Mesenteric fat pad (tissue), 1 donor: ENCODE measurements at places on chromosomes 1 and 21. TPM values are rescaled to one million over a fixed set of nuclear protein-coding genes. Genes with fewer than 3 reads are reported as not detected.
A peak's percentile ranks its signal among the peaks of the same experiment; 100 is the strongest.

DNA sequence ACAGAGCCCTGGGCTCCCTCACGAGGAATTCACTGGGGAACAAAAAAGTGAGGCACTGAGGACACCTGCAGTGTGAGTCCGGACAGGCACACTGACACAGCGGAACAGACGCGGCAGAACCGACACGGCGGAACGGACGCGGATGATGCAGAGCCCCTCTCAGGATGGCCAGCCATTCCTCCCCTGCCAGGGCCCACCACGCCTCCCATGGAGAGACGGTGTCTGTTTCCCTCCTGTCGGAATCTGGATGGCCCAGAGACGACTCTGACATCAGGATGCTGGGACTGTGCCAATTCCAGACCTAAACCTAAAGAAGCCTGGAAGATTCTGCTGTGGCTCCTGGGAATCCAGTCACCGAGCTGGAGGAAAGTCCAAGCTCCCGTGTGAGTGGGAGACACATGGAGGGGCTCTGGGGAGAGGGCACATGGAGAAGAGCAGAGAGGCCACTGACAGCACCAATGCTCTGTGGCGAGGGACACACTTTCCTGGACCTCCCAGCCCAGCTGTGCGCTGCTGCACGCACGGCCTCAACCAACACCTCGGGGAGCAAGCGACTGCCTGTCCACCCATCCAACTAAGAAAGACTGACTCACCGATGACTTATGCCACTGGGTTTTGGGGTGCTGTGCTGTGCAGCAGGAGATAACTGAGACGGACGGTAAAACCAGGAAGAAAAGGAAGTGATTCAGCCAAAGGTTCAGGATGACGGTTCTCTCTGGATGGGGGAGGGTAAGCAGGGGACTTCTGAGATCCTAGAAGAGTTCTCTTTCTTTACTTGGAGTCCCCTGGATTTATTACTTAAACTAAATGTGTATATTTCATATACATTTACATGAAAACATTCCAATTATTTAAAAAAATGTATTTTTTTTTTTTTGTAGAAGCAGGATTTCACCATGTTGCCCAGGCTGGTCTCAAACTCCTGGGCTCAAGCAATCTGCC lies 23.3 kb downstream of the ZBTB17 start:
- no peak for DNase-seq

- no peak for DNase-seq
Observed at GRCh38 chr1:185318431-185319138, 1.5 kb upstream of the IVNS1ABP start.

DNA sequence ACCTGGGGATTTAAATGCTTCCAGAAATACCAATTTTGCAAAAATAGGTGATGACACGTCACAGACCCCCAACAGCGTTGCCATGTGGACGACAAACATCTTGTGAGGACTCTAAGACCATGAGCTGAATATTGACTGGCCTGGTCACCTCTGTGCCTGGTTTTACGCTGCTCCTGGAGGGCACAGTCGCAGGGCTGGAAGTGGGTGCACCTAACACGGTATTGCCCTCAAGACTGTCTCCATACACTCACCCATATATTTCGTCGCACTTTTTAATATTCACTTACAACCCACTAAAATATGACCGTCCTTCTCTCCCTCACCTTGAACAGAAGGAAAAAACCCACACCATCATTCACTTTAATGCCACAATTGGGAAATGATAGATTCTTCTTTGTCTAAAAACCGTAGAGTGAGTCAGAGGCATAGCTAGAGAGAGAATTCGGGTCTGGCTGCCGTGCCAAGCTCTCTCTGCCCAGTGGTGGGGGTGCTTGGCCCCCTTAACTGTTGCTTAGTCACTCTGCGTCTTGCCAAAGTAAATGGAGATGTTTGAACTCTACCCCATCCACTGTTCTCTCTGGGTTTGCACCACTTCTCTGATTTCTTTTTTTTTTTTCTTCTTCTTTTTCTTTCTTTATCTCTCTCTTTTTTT lies 40.8 kb upstream of the UTS2 start:
- DNase-seq = no peak

DNA sequence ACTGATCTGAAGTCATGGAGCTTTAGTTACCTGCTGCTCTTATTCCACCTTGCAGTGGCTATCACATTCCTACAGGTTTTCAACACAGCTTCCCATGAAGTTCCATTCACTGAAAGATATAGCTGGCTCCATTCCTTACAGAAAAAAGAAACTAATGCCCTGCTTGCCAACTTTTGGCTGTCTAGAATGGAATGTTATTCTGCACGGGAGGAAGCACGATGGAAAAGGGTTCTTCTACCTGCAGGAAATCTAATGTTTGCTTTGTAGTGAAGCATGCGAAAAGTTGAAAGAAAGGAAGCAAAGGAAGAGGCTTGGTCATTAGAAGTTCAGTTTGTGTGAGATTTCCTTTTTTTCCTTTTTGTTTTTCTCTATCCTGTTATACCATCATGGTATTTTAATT lies 32.6 kb downstream of the GIPC2 start:
- DNase-seq = no peak

- DNase-seq = no peak
Observed at GRCh38 chr1:66757722-66758240, 5.5 kb downstream of the DYNLT5 start.

- no peak for DNase-seq
Observed at GRCh38 chr1:113542221-113542701, 151.9 kb downstream of the MAGI3 start.

GRCh38 chr21:29888437-29888836 lies 51.4 kb downstream of the GRIK1 start:
- no peak for DNase-seq

DNA sequence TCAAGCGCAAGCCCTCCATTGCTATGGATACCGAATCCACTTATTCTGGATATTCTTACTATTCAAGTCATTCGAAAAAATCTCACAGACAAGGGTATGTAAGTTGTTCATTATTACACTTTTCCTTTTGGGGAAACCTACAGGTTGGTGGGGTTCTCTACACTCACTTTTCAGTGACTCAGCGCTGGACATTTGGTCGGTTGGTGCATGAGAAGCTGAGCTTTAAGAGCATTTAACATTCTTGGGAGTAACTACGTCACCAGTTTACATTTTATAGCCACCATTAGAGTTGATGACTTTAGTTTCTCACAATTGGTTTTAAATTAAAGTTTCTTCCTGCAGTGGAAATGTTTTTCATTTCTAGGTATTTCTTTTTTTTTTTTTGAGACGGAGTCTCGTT lies 9.6 kb downstream of the VANGL1 start:
- no peak for DNase-seq

DNA sequence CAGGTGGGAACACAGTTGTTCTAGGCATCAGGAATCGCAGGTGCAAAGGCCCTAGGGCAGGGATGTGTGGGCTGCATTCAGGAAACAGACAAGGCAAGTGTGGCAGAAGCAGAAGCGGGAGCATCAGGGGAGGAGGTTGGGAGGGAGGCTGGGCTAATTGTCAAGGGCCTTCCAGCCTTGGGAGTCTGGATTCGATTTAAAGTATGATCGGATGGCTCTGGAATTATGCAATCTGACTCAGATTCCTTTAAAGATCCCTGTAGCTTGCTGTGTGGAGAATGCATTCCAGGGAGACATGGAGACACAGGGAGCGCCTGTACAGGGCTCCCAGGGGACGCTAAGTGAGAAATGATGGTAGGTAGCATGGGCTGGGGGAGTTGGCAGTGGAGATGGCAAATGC lies 86.5 kb downstream of the LACTBL1 start:
- DNase-seq = no peak

DNA sequence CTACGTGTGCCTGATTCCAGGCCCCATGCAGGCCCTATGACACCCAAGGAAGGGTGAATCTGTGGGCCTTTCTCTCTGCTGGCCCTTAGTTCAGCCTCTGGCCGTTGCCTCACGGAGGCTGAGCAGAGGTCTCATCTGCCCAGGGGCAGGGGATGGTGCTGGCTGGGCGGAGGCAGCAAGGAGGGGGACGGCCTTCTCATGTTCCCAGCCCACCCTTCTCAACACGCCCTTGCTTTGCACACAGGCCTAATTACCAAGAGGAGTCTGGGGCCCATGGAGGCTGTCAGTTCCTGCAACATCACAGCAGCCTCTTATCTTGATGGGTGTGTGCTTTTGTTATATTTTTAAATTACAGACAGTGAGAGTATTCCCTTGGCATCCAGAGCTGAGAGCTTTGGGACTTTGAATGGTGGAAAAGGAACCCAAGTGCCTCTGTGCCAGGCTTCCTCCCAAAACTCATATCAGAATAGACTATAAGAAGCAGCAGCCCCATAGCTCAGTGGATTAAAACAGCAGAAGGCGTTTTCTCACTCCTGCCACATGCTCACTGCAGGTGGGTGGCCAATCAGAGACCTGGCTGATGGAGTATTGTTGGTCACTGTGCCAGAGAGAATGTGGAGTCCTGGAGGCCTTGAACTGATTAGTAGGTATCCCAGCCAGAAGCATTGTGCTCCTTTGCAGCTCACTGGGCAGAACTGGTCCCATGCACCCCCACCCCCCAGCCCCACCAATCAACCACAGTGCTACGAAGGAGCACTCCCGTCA lies 164.9 kb downstream of the CAMTA1 start:
- no peak for DNase-seq

GRCh38 chr1:165854101-165854845 lies 26.9 kb downstream of the UCK2 start:
- DNase-seq = no peak

DNA sequence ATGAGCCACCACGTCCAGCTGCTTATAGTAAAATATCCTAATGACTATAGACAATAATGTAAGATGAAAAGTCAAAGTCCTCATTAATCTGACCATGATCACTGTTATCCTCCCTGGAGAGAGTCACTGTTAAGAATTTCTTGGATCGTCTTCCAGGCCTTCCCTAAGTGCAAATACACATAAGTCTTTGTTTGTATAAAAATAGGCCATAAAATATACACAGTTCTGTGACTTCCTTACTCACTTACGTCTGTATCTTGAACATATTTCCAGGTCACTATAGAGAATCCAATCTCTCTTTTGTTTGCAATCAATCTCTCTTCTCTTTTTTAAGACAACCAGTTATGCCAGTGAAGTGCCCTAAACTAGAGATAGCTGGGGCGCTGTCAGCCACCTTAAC lies 89.1 kb upstream of the LYST start:
- DNase-seq = no peak

- DNase-seq = peak; percentile 84
Observed at GRCh38 chr1:30527511-30528140, 195.8 kb downstream of the MATN1 start.

DNA sequence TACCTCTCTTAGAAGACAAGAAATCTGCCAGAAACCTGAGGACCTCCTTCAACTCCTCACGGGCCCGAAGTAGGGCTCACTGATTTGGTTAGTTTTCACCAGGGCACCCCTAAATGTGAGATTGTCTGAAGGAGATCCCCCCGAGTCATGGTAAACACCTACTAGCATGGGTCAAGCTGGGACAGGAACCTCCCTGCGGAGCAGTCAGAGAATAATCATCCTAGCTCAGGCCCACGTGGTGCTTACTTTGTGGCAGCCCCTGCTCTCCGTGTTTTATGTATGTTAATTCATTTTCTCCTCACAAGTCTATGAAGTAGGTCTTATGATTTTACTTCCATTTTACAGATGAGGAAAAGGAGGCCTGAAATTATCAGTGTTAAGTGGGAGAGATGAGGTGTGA lies 138.2 kb downstream of the NTPCR start:
- no peak for DNase-seq

GRCh38 chr1:239558991-239559390 lies 172.6 kb downstream of the CHRM3 start:
- DNase-seq = no peak

DNA sequence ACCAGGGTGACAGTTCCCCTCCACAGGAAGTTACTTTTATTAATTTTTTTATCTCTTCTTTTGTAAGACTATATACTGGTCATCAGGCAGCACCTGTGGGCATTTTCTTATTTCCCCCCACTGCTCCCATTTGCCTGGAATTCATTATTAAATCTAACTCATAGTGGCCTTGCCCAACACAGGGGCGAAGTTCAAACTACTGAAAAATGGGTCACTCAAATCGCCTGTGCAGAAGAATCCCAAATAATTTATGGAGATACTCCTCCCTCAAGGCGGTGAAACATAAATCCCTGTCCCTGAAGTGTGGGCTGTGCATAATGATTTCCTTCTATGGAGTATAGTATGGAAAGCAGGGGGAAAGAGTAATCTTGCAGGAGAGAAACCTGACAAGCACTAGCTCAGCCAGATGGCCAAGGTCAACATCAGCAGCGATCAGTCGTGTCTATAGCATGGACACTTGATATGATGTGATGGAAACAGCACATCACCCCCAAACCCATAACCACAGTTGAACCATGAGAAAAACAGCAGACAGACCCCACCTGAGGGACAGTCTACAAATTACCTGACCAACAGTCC lies 7.9 kb downstream of the CAMK2N1 start:
- no peak for DNase-seq

- no peak for DNase-seq
Observed at GRCh38 chr1:210457568-210457967, 128.9 kb downstream of the HHAT start.

GRCh38 chr1:2777424-2778219 lies 23.9 kb downstream of the TTC34 start:
- peak; percentile 79 for DNase-seq

DNA sequence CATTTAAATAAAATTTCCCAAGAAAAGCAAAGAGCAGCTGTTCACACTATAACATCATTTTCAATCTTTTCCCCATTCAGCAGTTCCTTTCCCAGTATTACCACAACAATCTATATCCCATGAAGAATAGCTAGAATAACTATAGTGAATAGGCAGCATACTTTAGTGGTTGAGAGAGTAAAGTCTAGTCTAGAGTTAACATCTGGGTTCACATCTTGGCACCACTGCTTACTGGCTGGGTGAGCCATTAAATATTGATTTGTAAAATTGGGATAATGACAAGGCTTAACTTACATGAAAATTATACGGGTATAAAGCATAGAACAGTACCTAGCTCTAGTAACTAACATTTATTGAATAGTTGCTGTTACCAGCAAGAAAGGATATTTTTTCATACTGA lies 14.4 kb downstream of the S100PBP start:
- DNase-seq = no peak

DNA sequence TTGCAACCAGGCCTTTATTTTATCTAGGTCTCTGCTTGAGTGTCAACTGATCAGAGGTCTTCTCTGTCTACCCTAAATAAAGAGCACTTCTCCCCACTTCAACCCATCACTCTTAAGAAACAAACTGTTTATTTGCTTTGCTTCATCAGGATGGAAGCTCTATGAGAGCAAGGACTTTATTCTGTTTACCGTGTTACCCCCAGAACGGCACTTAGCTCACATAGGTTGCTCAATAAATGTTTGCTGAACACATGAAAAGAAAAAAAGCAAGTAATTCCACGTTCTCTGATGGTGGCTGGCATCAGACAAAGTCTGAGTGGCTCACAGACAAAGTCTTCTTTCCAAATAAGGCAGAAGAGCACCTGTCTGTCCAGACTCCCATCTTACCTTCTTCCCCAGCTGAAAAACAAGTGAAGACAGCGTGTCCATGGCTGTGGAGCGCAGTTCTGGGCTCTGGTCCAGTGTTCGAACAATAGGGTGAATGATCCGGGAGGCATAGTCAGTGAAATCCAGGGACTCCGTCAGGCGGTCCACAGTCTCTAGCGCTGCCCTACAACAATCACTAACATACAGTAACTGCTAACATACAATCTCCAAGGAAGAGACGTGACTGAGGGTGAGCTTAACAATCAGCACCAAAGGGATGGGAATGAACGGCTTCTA lies 22.9 kb downstream of the ANGPTL7 start:
- DNase-seq = no peak

Gene EXTL1
- not detected for total RNA-seq

Gene C1orf94
- not detected for total RNA-seq

Gene CORT
- total RNA-seq = not detected

Gene CHIT1
- total RNA-seq = 17.4 TPM

Gene PTPRU
- 17.2 TPM for total RNA-seq

Gene RUNX3
- 3.4 TPM for total RNA-seq

Gene NID1
- total RNA-seq = 238 TPM

Gene LRRC53
- not detected for total RNA-seq

Gene PLA2G2D
- total RNA-seq = not detected
